Fibroblast of skin of abdomen (primary cell): ENCODE measurements at places on chromosomes 7 and 10.

DNA sequence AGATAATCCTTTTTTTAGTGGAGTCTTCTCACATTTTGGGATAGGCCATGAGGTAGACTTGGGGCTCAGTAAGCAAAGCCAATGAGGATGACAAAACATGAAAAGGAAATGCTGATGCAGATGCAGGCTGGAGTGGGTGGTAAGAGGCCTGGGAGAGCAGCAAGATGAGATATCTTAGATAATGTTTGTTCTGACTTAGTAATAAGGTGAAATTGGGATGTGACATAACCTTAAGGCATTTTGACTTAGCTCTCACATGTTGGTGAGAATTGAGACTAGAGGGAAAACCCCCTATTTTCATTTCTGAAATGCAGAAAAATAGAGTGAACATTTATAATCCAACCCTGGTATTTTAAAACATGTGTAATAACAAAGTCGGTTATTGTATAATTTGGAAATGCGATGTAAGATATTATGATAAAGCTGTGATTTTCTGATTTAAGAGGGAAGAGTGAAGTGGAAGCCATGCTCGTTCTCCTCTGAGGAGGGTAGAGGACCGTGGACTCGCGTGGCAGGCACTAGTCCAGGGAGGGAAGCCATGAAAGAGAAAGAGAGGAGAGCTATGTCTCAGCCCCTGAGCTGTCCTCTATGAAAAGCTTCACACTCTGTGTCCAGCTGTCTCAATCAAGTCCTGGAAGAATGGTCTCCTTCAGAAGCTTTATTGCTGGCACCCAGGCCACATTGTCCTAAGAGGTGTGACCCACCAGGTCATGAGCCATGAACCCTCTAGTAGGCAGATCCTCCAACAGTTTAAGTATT, 57.3 kb downstream of the ST7 start:
- no peak for DNase-seq

DNA sequence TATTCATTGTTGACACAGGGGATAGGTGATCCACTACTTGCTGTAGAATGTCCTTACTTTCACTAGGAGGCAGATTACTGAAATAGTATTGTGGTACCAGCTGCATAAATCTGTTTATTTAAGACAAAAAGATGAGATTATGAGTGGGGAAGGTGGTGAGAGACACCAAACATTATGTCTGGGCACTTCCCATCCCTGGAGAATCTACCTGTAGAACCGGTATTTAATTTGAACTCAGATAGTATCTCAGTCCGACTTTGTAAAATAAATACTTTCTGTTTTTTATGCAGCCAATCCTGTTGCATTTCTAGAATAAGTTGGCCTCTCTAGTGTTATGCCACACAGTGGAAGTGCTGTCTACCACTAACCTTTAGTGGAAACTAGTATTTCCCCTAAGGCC, 13.4 kb downstream of the BCCIP start:
- DNase-seq: no peak

- DNase-seq: no peak
Observed at GRCh38 chr10:30190577-30191552, 131.5 kb upstream of the JCAD start.

- peak; percentile 37 for DNase-seq
Observed at GRCh38 chr7:134780166-134780828, 863 bp downstream of the CALD1 start.

DNA sequence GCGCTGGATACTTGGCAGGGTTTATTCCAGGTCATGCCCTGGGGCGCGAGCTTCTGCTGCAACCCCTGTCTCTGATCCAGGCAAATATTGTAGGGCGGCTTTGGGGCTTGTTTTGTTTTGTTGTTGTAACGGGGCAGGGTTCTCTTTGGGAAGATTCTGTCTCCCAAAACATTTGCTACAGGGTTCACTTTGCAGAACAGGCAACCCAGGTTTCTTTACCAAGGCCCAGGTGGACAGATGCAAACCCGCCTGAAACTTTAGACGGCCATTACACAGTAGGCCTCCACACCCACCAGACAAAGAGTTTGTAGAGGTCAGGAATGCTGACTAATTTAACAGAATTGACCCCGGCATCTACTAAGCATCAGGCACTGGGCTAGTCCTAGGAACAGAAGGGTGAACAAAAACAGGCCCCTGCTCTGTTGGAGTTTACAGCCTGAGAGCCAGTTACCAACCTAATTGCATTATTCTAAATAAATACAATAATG, 567 bp upstream of the CDCA7L start:
- no peak for DNase-seq

DNA sequence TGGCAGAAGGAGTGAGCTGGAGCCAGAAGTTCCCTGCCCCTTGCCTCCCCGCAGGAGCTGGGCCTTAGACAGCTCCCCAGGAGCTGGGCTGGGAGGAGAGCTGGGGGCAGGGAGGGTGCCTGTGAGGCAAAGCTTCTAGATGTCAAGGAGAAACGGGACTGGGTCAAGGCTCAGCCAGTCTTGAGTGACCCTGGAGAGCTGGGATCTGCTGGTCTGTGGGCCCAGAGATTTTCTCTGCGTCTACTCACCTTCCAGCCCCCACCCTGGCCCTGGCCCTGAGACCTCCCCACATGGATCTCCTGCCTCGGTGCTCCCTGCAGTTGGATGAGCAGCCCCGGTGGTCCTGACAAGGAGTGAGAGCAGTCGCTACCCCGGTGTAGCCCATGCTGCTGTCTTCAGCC, 20.3 kb upstream of the SHH start:
- no peak for DNase-seq

DNA sequence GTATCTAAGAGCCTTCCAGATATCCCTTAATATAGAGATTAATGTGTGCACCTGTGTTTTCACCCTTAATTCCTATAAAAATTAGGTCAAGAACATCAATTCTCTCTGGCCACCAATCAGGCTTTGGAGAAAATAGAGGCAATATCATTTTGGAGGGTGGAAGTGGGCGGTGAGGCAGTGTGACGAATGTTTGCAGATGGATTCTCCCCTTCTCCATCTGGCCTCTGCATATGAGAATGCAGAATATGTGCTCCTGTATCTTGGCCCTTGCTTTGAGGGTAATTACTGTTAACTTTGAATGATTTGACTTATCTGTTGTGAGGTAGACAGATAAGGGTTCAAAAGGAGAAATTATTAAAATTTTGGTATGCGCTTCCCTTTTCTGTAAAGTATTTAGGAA, 304.0 kb upstream of the NPSR1 start:
- no peak for DNase-seq

DNA sequence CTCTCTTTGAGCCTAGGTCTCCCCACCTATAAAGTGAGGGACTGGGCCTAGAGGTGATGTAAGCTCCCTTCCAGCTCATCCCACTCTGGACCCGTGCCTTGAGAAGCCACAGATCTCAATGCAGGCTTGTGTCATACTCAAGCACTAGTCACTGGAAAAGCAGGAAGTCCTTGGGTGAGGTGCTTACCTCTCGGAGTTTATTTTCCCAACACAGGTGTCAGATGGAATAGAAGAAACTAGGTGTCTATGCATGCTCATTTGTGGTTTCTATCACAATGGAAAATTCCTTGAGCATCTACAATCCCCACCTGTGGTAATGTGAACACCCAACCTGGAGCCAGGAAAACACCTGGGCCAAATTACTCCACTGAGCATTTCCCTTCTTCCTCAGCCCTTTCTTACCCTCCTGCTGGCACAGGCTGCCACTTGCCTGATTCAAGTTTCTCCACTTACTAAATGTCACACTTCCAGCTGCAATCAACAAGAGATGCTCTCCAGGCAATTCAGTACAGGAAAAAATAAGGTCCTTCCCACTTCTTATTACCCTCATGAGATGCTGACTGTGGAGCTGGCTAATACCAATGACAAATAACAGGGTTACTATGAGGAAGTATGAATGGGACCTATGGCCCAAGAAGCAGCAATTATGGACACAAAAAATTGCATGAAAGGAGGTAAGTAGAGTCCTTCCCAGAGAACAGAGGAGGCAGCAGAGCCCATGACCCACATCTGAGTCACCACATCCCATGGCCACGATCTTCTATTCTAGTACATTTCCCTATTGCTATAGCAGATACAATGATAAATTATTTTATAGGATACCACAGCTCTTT, 13.1 kb downstream of the LSM5 start:
- DNase-seq: no peak

GRCh38 chr7:40003597-40003996, 53.5 kb downstream of the CDK13 start:
- no peak for DNase-seq

DNA sequence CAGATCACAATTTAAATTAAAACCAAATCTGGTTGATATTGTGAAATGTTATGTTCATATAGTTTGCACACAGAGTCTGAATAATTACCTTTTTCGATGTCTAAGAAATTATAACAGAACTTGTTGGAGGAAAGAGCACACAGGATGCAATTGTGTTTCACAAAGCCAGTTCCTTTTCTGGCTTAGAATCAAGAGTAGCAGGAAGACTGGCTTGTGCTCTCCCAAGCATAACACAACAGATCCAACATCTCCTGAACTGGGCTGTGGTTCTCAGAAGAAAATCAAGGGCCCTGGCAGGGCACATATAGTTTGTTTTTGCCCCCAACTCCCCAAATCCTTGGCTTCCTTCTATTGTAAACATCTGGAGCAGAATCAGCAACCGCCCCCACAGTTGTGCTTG, 62.7 kb downstream of the LRRC4 start:
- DNase-seq: no peak

DNA sequence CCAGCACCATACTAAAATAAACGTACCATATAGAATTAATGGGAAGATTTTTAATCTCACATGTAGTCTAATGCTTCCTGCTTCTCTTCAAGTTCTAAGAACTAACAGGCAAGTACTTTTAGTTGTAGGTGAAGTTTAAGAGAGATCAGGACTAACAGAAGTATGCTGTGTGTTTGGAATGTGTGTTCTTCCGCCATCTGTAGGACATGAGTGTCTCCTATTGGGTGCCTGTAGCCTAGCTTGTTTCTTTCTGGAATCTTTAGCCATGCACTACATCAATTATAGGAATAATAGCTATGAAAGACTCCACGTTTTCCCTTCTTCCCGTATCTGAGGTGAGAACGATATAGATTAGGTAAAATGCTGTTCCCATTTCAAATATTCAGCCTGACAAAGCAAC, 140.2 kb upstream of the AHR start:
- DNase-seq: no peak

- peak; percentile 64 for DNase-seq
Observed at GRCh38 chr7:111029574-111030251, 61.2 kb upstream of the LRRN3 start.

DNA sequence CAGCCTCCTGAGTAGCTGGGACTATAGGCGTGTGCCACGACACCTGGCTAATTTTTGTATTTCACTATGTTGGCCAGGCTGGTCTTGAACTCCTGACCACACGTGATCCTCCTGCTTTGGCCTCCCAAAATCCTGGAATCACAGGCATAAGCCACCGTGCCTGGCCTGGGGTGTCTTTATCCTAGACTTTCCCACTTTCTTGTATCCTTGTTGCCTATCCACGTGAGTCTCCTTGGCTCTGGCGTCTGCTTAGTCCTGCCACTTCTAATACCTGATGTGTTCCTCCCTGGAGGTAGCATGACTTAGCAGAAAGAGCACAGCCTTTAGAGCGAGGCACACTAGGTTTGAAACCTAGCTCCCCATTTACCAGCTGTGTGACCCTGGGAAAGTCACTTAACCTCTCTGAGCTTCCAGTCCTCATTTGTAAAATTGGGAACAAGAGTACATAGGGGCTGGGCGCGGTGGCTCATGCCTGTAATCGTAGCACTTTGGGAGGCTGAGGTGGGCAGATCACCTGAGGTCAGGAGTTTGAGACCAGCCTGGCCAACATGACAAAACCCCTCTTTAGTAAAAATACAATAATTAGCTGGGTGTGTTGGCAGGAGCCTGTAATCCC, 344.6 kb downstream of the TYW1 start:
- no peak for DNase-seq

DNA sequence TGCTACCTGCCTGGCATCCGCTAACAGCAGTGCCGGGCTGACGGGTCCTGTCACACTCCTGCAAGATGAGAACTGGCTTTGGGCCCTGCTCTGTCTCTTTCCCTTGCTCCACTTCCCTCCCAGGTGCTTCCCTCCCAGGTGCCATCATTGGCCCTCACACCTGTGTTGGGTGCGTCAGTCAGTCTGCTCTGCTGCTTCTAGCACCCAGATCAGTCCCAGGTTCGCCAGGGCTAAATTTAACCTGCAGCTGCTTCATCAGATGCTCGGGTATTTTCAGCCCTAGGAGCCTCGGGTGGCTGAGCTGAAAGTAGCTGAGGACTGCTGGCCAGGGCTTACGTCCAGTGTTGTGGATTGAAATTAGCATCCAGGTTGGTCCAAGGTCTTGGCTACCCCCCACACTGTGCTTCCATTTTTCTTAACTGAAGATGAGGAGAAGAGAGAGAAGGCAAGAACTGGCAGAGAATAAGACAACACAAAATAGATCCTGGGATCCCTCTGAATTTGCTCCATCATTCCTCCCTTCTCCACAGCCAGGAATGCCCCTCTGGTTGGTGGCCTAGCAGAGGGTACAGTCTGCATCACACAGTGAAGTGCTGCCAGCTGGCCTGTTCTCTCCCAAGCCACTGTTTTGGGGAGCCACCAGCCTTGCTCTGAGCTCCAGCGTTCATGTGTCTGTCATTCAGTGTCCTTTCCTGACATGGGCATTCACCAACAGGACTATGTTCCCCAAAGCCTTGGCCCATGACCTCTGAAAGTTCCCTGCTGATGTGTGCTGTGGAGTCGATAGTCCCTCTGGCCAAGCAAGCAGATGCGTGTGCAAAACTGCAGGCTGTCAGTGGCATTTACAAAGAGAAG, 65.9 kb upstream of the SYPL1 start:
- DNase-seq: no peak

- no peak for DNase-seq
Observed at GRCh38 chr7:94666879-94667587, 11.1 kb upstream of the SGCE start.

GRCh38 chr10:114487815-114488536, 83.7 kb upstream of the AFAP1L2 start:
- no peak for DNase-seq

DNA sequence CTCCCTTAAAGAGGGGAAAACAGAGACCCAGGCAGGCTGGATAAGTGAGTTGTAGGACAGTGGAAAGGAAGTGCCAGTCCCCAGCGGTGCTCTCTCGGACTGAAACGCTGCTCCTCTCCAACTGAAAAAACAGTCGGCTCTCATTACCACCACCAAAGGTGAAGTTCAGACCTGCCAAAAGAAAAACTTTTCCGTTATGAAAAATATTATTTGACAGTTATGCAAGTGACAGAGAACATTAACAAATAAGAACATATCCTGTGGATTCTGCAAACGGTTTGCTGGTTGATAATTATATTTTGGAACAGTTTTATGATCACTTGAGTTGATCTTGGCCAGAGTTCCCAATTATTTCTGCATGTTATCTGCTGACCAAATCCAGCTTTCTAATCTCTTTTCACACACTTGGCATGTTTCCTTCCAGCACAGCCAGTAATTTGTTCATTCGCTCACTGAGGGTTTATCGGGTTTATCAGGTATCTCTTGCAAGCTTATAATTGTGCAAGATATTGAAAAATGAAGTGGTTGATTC, 82.6 kb downstream of the PTPRE start:
- DNase-seq: no peak

DNA sequence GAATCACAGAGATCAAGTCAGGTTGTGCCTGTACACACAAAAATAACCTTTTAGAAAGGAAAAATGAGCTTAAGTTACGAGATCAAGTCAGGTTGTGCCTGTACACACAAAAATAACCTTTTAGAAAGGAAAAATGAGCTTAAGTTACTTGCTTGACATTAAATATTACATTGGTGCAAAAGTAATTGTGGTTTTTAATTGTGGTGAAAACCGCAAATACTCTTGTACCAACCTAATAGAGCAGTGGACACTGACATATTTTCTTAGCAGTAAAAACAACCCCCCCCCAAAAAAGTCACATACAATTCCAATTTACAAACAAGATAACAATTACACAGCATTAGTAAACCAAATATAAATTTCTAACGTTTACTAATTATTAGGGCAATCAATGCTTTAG, 595.6 kb downstream of the GRM8 start:
- DNase-seq: no peak
